ENCODE measurements at places on chromosomes 7 and 10.

DNA sequence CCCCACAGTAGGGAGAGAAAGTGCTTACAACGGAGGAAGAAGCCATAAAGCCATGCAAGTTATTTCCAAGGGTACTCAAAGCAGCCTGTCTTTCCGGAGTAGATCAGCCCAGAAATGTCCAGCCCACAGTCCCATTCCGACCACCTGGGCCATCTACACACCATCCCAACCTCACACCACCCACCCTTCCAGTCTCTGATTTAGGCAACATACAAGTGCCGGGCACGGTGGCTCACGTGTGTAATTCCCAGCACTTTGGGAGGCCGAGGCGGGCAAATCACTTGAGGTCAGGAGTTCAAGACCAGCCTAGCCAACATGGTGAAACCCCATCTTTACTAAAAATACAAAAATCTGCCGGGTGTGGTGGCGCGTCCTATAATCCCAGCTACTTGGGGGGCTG, 35.1 kb downstream of the LRRC20 start:
- DNase-seq: no peak

DNA sequence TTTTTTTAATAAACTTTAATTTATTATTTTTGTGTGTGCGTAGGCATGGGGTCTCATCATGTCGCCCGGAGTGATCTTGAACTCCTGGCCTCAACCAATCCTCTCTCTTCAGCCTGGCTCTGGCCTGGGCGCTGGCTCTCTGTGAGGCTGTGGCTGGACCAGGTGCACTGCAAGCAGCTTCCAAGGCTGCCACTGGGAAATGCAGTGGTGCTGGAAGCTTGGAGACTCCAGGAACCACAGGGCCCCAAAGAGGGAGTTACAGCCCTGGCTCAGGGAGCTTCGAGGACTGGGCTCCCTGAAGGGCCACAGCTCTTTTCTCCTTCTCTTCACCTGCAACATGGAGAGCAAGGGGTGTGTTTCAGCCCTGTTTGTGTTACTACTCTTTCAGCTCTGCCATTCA, 36.7 kb upstream of the BNIP3 start:
- DNase-seq: no peak

GRCh38 chr10:84007482-84007881, 131.8 kb upstream of the GHITM start:
- DNase-seq: no peak

DNA sequence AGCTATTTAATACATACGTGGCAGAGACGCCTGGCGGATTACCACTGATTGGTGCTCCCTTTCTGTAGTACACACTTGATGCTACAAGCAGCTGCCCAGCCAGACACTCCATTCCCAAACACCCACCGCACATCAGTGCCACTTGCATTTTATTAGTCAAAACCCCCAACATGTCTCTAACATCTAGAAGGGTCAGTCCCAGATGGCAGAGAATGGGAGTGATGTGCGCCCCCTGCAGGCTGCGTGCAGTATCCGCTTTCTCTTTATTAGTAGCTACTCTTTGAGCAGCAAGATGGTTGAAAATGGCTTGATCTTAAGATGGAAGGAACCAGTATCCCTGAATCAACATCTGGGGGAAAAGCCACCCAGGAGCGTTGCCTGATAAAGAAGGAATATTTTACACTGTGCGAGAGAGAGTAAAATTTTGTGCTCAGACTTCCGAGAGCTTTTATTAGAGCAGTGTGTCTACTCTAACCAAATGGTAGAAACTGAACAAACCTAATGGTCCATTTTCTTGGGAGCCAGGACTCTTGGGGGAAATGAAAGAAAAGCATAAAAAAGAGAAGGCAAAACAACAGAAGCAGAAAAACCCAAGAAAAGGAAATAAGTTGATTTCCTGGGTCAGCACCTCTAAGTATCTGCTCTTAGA, 78.3 kb downstream of the ST8SIA6 start:
- no peak for DNase-seq

- DNase-seq: peak; percentile 36
Observed at GRCh38 chr10:28587270-28587969, 54.5 kb downstream of the WAC start.

- DNase-seq: no peak
Observed at GRCh38 chr10:12540341-12540781, 191.0 kb downstream of the CAMK1D start.

- no peak for DNase-seq
Observed at GRCh38 chr10:127068485-127068884, 127.9 kb downstream of the INSYN2A start.

- DNase-seq: no peak
Observed at GRCh38 chr7:27834179-27834921, 94.4 kb downstream of the TAX1BP1 start.

DNA sequence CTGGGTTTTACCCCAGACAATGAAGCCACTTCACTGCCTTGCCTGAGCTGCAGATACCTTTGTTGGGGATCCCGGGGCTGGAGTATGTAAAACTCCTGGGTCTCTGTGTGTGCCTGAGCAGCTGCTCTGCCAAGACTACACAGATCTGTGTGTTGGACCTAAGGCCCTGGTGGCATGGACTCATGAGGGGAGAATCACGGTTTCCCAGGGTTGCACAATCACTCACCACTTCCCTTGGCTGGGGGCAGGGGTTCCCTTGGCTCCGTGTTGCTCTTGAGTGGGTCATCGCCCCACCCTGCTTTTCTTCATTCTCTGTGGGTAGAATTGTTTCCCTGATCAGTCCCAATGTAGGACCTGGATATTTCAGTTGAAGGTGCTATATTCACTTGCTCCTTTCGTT, 13.9 kb upstream of the TBATA start:
- DNase-seq: no peak

DNA sequence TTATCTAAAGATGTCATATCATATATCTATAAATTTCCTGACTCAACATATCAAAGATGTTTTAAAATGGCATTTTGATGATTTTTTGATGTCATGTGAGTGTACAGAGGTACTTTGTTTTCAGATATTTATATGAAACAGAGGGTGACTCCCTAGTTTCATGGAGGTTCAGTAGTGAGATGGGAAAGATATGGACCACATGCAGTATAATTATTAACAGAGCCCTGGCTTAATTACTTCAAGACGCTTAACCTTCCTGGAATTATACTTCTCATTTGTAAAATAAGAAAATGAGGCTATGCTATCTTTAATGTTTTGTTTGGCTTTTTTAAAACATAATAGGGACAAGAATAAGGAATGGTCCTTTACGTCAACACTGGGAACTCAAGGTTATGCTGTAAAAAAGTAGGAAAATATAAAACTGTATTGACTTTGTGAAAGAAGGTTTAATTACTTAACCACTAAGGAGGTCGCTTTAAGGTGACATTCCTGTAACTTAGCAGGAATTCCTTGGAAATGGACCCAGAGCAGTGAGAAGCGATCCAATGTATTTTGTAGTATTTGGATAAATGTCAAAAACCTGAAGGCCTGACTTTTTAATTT, 821.0 kb upstream of the IGFBP3 start:
- DNase-seq: no peak

DNA sequence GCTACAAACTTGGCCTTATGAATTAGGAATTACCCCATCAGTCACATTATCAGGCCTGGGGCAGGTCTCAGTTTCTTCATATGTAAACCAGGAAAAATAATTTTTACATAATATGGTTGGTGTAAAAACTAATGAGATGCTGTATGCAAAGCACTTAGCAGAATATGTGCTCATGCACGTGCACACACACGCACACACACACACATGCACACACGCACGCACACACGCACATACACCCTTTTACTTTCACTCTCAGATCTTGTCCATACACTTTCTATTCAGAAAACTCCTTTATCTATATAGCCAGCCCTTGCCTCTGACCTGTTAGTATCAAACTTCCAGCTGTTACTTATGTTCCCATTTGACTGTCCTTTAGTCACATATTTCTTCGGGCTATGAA, 92.7 kb downstream of the CREB5 start:
- DNase-seq: no peak

DNA sequence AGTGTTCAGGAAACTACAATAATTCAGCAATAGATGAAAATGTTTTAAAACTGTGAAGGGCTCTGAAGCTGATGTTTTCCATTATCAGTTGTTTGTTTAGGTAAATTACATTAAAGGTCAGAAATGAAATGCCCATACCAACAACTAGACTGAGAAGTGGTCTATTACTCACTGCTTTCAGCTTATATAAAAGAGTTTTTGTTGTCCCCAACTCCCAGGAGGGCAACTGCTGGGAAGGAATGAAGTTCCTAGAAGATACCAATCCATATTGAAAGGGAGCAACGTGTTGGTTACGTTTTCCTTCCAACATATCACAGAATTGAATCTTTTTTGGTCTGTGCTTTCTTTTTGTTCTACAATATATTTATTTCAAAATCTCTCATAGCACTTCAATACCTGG, 330.6 kb upstream of the LRRN3 start:
- DNase-seq: no peak

- DNase-seq: no peak
Observed at GRCh38 chr10:131159771-131160170, 151.8 kb downstream of the TCERG1L start.

DNA sequence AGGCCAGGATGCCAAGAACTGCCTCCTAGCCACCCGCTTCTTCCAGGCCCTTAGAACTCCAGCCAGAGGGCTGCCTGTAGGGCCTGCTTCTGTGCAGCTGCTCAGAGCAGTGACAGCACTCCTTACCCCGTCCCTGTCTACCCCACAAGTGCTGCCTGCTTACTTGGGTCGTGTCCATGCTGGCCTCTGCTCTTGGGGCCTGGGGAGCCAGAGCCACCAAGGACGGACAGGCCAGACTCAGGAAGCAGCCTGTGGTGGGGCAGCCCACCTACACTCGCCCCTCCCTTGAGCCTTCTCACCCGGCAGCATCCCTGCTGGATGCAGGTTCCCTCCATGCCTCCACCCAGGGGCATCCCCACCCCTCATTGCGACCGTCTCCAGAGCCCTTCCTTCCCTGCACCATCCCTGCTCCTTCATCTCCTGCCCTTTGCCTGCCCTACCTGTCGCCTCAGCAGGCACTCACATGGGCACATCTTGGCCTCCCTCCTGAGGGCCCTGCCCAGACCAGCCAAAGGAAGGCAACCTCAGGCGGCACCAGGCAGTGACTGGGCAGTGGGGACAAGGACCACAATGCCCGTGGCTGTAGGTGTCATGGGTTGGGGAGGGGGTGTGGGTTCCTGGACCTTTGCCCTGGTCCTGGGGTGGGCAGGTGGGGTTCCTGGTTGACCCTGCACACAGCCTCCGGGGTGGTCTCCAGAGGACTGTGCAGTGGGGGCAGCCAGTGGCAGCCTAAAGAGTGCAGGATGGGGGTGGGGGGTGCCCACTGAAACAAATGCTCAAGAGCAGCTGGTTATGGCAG, 78.0 kb upstream of the TNS3 start:
- DNase-seq: no peak

DNA sequence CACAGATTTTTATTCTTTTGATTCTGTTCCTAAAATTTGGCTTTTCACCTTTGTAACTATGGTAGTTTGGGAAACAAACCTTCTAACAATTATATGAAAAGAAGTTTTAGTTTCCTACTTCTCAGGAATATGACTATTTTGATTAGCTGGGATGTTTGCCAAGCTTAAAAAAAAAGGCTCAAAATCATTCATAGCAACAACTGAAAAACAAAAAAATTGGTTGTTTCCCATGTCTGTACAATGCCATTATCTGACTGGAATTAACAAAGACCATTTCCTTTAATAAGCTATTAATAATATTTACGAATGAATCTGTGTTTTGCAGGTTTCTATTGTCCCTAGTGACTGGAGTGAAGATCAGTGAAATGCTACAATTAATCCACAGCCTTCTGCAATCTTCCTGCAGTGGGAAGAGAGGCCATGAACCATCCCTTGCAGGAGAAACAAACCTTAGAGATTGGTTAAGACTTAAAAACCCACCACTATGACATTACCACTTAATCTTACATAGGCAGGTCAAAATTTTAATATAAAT, 4.2 kb downstream of the PURB start:
- no peak for DNase-seq

GRCh38 chr10:97434055-97434454, 8.1 kb downstream of the PGAM1 start:
- DNase-seq: no peak

GRCh38 chr10:4617589-4617988, 208.4 kb upstream of the AKR1E2 start:
- DNase-seq: no peak

DNA sequence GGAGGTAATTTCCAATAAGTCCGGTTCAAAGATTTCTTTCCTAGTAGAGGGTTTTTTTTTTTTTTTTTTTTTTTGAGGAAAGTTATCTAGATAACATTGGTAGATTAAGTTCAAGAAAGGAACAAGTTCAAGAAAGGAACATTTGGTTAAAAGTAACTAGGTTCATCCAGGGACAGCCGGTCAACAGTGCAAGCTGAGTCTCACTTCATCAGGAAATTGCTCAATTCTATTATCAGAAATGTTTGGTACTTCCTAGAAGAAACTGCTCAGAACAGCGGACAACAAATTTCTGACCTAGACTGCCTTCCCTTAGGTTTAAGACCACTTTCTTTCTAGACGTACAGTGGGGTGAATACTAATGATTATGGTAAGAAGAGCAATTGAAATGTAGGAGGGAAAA, 3.7 kb upstream of the IL2RA start:
- DNase-seq: no peak

DNA sequence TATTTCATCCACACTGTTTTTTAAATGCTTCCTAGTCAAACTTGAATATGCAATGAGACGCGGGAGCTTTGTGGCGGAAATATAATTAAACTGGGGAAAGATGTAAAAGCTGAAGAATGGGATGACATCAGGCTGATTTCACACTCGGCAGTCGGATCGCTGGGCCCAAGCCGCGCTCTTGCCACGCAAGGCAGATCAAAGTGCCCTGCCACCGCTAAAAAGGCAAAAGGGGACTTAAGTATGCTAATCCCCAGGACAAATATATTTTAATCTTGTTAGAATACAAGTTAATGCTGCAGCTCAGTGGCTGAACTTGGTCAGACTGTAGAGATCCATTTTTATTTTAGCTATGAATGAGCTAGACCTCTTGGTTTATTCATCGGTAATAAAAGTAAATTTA, 13.8 kb downstream of the EN2 start:
- DNase-seq: no peak

- no peak for DNase-seq
Observed at GRCh38 chr7:101549734-101550133, 79.4 kb downstream of the MYL10 start.

- no peak for DNase-seq
Observed at GRCh38 chr7:1457949-1458682, 1.2 kb downstream of the MICALL2 start.

- no peak for DNase-seq
Observed at GRCh38 chr10:712089-712488, 22.6 kb upstream of the DIP2C start.

DNA sequence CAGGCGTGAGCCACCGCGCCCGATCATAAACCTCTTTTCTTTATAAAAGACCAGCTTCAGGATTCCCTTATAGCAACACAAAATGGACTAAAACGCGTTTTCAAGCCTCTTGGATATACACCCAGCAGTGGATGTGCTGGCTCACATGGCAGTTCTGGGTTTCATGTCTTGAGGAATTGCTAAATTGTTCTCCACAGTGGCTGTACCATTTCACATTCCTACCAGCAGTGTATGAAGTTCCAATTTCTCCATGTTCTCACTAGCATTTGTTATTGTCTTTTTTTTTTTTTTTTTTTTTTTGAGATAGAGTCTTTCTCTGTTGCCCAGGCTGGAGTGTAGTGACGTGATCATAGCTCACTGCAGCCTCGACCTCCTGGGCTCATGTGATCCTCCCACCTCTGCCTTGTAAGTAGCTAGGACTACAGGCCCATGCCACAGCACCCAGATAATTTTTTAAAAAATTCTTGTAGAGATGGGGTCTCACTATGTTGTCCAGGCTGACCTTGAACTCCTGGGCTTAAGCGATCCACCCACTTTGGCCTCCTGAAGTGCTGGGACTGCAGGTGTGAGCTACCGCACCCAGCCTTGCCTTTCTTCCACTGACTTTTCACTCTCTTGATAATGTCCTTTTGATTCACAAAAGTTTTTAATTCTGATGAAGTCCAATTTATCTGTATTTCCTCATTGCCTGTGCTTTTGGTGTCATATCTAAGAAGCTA, 17.4 kb downstream of the TECPR1 start:
- DNase-seq: no peak

Measured in forelimb muscle (tissue), 1 donor.